Aorta (tissue), 5 donors: ENCODE measurements at places on chromosomes 2 and 18. TPM values are rescaled to one million over a fixed set of nuclear protein-coding genes. Genes with fewer than 3 reads are reported as not detected.
A peak's percentile ranks its signal among the peaks of the same experiment; 100 is the strongest.

The SLC14A1 gene
- 44.8 TPM for total RNA-seq

- no peaks in the 10 kb centered on the region for H3K27me3 ChIP-seq
- peaks cover 7% of the 10 kb centered on the region for H3K4me1 ChIP-seq
- no peaks in the 10 kb centered on the region for H3K36me3 ChIP-seq
- peak overlapping the region; percentile 71 for H3K27ac ChIP-seq
Measured at GRCh38 chr2:119484834-119485233, 39.4 kb downstream of the SCTR start.

DNA sequence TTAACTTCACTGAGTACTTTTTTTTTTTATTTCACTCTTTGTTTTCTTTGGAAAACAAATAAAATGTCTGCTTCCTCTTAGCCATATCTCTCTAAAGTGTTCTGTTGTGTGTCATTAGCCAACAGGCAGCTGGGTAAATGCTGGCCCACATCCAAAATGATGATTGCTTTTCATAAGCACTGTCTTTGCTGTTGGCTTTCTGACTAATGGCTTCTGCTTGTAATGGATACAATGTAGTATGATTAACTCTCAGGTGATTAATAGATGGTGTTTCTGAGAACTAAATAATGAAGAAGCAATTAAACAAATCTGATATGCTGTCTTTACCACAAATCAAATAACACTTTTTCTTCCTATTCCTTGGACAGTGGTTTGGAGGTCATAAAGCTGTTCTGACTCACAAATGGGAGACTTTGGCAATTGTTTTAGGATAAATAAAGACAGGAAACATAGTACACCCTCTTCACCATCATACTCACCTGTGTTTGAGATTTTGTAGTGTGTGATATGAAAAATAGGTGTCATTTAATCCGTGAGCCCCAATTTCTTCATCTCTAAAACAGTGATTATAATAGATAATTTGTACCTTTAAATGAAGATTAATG is 888.4 kb downstream of the TSN start:
- H3K4me3 ChIP-seq, result no peak overlapping the region
- no peaks in the 10 kb centered on the region for H3K4me1 ChIP-seq
- no peaks in the 10 kb centered on the region for H3K36me3 ChIP-seq

- no peaks in the 10 kb centered on the region for H3K36me3 ChIP-seq
- no peak for DNase-seq
- no peak overlapping the region for H3K27ac ChIP-seq
- H3K4me1 ChIP-seq, result no peaks in the 10 kb centered on the region
- no peaks in the 10 kb centered on the region for H3K27me3 ChIP-seq
- no peak overlapping the region for H3K4me3 ChIP-seq
Measured at GRCh38 chr2:158205215-158205614, 103.5 kb downstream of the UPP2 start.

The SERPINB13 gene
- not detected for total RNA-seq

DNA sequence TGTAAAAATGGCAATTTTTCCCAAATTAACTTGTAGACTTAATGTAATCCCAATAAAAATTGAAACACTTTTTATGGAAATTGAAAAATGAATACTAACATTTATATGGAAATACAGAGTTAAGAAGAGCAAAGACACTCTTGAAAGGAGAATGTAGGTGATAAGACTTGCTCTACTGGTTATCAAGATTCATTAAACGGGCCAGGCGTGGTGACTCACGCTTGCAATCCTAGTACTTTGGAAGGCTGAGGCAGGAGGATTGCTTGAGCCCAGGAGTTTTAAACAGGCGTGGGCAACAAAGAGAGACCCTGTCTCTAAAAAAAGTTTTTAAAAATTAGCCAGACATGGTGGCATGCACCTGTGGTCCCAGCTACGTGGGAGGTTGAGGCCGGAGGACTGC is 29.5 kb upstream of the ZNF396 start:
- no peak for DNase-seq
- H3K27me3 ChIP-seq, result no peaks in the 10 kb centered on the region
- H3K27ac ChIP-seq, result no peak overlapping the region
- no peaks in the 10 kb centered on the region for H3K4me1 ChIP-seq
- H3K36me3 ChIP-seq, result no peaks in the 10 kb centered on the region
- H3K4me3 ChIP-seq, result no peak overlapping the region

The CYTIP gene
- 21.1 TPM for total RNA-seq

DNA sequence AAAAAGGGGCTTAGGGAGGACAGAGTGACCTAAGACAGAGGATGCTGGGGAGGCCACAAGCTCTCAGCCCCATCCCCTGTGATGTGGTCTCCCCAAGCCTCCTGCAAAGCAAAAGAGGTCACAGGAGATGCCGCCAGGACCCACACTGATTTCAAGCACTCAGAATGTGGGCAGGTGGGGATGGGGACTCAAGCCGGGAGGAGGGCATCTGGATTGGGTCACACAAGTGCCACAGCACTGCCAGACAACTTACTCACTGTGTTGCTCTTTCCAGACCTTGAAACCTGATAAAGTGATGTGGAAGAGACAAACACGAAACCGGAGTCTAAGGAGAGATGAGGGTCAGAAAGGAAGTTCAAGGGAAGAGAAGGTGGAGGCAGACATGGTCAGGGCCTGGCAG is 95.7 kb downstream of the TTC32 start:
- no peaks in the 10 kb centered on the region for H3K4me1 ChIP-seq
- H3K4me3 ChIP-seq, result no peak overlapping the region
- no peak for DNase-seq
